ENCODE measurements at places on chromosomes 7 and 10.

GRCh38 chr10:36766415-36766810 lies 359.0 kb upstream of the ANKRD30A start:
- DNase-seq, result no peak

DNA sequence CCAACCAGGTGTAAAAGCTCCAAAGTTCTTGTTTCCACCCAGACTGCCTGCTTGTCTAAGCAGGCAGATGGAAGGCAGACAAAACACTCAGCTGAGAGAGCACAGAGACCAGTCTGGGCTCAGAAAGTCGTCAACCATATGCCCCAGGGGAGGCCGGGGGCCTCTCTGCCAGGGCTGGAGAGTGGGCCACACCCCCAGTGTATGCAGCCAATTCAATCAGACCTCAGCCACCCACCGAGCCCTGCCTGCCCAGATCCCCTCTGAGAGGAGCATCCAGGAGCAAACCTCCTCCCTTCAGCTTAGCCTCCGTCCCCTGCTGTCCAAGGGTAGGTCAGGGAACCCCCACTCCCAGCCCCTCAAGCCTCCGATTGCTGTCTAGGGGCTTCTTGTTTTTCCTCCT lies 196.3 kb downstream of the LSM5 start:
- no peak for DNase-seq

DNA sequence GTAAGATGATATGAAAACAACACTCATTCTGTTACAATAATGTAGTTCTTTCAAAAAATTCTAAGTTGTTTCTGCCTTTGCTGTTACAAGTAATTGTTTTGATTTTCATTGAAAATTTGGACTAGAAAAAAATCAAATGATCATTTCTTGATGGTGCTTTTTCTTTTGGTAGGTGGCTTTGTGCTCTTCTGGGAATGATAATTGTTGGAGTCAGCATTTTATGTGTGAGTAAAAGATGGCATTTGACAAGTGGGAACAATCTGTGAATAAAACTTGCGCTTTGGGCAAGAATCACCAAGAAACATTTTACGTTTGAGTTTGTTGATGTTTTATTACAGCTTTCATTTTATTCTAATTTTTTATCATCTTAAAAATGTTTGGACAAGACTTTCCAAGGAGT lies 25.9 kb downstream of the SLC18A2 start:
- DNase-seq, result no peak

DNA sequence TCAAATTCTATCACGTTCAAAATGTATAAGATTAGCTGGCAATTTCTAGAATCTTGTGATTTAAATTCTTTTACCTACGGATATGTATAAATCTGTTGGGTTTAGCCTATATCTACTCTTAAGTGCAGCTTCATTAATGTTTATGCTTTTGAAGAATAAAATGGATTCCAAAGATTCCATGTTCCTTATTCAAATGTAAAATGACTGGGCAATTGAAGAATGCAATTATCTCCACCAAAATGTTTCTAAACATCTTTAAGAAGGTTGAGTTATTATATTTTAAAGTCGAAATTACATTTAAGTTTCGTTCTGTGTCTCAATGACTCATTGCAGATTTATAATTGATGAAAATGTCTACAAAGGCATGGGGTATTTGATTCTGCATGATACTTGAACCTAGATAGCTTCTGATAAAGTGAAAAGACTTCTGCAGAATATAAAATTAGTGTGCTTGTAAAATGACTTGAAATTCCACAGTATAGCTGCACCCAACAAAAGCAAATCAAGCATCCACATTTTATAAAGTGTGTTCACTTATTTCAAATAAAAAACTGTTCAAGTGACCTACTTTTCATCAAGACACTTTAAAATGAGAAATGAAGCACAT lies 697.0 kb upstream of the PCDH15 start:
- no peak for DNase-seq

- DNase-seq, result no peak
These were observed 37.2 kb upstream of the TMEM273 start for GRCh38 chr10:49225218-49225876.

DNA sequence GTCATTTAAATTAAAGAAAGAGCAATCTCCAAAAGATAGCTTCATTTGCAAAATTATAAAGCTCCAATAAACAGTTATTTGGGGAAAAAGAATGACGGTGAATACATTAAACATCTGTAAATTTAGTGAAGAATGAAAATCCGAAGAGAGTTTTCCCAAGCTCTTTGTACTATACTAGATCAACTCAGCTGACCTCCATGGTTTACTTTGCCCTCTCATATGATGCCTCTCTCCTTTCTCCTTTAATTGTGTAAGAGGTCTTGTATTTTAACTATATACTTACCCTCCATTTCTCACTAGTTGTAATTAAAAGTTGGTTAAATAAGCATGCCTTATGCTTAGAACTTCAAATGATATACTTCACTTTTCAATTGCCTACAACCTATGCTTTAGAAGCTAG lies 125.8 kb downstream of the CACNA2D1 start:
- DNase-seq, result no peak

DNA sequence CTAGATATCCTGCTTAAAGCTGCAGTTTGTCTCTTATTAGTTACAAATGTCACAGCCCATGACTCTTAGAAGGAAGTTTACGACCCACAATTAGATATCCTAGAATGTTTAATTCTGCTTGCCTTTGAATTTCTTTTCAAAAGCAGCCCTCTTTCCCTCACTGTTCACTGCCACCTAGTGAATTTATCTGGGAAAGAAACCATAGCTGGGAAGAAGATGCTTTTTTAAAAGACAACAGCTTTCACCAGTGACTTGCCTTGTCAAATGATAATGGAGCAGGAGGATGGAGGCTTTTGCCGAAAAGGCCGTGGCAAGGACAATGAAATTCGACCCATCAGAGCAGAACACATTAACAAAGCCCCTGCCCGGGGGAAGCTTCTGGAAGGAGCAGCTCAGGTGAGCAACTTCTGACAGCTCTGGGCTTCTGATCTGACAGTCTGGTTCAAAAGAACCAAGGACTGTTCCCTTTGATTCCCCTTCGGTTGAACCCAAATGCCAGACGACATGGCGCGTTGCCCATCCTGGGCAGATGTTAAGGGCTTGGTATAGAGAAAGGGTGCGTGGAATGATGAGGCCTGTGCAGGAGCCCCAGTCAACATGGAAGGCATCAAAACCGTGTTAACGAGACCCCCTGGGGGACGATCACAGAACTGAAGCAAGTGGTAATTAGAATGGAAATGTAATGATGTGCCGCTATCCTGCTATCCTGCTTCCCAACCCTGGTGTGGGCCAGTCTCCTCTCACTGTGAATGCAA lies 236.8 kb downstream of the FRMD4A start:
- no peak for DNase-seq

GRCh38 chr7:93159490-93159889 lies 11.3 kb upstream of the SAMD9L start:
- no peak for DNase-seq
